NCI-H446 (cell line): ENCODE measurements at places on chromosomes 6 and 20.
A peak's percentile ranks its signal among the peaks of the same experiment; 100 is the strongest.

DNA sequence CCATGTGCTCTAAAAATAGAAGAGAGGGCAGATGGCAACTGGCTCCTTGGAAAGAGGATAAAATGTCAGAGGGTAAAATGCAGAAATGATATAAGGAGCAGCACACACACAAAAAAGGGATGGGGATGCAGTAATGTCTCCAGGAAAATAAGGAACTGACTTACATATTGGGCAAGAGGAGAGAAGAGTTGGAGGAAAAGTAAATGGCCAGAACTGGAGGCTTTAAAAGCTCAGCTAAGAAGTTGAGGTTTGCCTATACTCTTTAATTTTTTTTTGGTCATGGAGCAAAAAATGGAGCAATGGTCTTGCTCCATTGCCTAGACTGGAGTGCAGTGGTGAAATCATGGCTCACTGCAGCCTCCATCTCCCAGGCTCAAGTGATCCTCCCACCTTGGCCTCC lies 93.7 kb downstream of the SULF2 start:
- DNase-seq = no peak

DNA sequence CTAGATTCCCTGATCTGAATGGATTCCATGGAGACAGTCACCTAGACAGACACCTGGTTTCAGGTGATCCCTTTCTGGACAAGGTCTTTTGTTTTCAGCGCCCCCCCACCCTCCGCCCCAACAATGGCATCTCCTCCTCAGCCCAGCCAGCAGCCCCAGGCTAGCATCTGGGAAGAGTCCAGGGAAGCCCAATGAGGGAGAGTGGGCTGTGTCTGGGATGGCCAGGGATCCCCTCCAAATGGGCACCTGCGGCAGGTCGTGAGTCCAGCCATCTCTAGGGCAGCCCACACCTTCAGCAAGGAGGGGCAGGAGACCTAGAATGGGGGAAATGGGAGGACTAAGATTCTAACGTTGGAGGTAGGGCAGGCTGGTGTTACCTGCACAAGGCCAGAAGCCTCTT lies 1.2 kb upstream of the SLC24A3 start:
- no peak for DNase-seq

- DNase-seq = no peak
Measured at GRCh38 chr20:18832546-18833200, 19.1 kb downstream of the SCP2D1 start.

- peak; percentile 54 for DNase-seq
Measured at GRCh38 chr20:59455402-59456341, 148.7 kb upstream of the PHACTR3 start.

DNA sequence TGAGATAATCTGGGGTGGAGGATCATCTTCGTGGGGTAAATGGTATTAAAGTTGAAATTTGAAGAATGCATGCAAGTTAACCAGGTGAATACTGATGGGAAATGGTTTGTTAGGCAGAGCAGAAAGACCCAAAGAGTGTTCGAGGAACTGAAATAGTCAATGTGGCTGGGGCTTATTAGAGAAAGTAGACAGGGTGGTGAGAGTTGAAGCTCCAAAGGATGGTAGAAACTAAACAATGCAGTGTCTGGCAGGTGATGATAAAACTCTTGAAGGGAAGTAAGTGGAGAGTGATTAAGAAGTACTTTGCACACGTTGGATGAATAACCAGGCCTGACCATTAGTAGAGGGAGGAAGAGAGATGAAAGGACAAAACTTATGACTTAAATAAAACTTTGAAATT lies 39.8 kb upstream of the CENPW start:
- DNase-seq = no peak

DNA sequence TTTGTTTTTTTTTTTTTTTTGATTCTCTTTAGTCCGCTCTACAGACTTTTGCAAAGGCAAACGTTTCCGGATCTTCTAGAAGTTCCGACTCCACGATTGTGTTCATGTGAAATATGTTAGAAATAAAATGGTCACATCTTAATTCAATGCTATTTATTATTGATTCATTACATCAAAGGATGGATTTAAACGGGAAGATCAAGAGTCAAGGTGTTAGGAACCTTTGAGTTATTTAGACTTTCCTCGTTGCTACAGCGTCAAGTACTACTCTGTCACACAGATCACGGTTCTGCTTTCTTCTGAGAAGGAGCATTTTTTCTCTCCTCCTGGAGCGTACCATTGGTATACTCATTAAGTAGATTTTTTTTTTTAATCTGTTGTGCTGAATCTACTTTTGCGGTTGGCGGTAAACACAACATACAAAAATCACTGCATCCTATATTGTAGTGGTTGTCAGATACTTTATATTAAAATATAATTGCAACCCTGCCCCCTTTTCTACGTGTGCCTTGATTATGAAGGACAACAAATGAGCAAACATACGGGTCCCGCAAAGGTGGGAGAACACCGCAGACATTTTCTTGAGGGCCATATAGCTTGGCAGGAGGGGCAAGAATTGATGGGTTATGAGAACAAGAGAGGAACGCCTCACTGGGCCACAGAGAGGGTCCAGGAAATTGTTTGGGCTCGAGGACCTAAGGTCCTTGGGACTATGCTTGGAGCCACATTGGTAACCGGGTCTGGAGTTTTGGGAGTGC lies 17.5 kb downstream of the HMGN4 start:
- DNase-seq = no peak

DNA sequence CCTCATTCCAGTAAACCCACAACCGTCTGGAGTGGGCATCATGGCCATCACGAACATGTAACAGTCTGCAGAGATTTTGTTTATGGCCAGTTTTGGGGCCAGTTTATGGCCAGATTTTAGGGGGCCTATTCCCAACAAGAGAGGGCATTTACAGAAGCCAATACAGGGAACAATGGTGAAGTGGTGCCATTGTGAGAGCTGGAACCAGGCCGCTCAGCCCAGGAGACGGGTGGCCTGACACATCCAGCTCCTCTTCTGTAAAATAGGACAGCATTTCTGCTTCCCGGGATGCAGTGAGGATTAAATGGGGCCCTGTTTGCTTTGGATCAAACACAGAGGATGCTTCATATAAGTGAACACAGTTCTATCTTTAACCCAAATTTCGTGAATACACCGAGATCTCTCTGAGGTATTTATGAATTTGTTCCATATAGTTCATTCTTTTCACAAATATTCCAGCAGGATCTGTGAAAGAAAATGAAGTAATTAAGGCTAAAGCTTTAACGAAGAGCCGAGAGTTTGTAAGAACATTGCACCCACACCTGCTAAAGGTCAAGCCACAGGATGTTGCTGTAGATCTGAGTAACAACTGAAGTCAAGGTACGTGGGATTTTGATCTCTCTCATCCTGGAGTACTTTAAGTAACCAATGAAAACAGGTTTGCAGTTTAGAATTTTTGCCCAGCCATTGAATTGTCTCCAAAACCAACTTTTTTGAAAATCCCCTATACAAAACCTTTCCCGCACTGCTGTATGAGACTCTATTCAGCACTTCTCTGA lies 14.5 kb upstream of the SIRPG start:
- no peak for DNase-seq

- DNase-seq = no peak
Measured at GRCh38 chr6:83827050-83827449, 26.1 kb upstream of the RIPPLY2 start.

- no peak for DNase-seq
Measured at GRCh38 chr6:78909391-78909790, 42.0 kb downstream of the IRAK1BP1 start.

DNA sequence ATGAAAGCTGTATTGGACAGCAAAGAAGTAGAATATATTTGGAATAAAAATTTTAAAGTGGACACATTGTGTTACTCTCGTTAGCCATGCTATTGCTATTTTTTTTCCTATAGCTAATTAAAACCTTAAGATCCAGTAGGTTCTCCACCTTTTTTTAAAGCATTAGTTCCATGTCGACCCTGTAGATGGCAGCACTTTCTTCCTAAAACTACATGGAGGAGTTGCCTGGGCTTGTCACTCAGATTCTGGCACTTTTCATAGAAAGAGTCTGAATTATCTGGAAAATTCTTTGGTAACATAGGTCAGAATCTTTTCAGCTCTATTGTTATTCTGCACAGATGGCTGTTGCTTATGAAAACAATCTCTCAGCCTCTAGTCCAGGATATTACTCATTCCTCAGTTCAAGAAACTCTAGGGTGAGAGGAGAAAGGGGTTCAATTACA lies 42.0 kb upstream of the ESR1 start:
- peak; percentile 45 for DNase-seq

DNA sequence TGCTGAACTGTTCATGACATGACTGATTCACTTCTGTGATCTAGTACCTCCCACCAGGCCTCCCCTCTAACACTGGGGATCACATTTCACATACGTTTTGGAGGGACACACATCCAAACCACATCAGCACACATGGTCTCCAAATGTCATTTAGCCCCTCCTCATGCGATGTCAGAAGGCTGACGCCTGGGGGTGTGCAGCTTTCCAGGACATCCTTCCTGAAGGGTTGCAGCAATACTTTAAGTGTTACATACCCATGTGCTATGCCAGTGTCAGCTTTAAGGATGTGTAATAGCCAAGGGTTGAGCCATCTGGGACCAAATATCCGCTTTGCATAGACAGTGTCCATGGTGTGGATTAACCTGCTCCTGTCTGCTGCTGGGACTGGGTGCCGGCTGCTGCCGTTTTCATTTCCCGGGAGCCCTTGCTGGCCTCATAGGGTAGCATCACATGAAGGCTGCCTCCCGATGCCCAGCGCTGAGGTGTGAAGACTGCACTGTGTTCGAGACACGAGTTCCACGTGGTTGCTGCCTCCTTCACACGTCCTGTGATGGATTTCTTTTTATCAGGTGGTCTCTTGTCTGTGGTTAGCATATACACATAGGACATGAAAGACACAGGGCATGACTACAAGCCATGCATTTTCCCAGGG lies 219.0 kb downstream of the THBS2 start:
- no peak for DNase-seq

- peak; percentile 39 for DNase-seq
Measured at GRCh38 chr6:43992783-43993644, 134.2 kb downstream of the MRPL14 start.

GRCh38 chr6:111468329-111469012 lies 14.5 kb downstream of the REV3L start:
- no peak for DNase-seq

GRCh38 chr20:62816031-62816883 lies 593 bp upstream of the COL9A3 start:
- no peak for DNase-seq

DNA sequence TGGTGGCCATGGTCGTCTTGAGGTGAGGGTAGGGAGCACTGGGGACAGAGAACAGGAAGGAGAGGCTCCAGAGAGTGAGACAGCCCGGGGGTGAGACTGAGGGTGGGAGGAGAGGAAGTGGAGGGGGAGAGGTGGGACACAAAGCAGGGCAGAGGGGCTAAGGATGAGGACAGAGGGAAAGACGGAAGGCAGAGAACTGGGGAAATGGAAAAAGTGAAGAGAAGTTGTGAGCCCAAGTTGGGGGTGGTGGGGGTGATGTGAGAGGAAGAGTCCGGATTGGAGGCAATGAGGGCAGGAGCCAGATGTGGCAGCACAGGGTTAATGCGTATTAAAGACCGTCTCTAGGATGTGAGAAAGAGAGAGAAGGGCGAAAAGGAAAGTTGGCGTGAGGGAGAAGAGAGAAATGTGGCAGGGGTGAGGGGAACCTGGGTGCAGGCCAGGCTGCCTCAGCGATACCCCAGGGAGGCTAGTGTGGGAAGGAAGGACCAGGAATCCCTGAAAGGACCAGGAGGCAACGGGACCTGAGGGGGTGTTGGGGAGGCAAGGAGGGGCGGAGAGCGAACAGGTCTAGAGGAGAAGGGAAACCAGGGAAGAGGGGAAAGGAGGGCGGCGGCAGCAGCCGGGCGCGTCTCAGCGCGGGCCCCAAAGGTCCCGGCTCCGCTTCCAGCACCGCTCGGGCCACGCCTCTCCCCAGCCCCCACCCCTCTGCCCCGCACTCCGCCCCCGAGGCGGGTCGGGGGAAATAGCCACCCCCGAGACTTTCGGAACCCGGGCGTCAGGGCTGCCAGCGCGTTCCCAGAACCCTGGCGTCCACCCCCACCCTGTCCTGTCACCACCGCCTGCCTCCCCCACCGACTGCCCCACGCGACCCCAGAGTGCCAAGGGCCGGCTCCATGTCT lies at the start of gene PPP1R18:
TSS of gene PPP1R18 (minus strand) at position 637 of the 899 bp plus-strand sequence. CDS start at position 10, 627 bp downstream.
- peak; percentile 36 for DNase-seq

DNA sequence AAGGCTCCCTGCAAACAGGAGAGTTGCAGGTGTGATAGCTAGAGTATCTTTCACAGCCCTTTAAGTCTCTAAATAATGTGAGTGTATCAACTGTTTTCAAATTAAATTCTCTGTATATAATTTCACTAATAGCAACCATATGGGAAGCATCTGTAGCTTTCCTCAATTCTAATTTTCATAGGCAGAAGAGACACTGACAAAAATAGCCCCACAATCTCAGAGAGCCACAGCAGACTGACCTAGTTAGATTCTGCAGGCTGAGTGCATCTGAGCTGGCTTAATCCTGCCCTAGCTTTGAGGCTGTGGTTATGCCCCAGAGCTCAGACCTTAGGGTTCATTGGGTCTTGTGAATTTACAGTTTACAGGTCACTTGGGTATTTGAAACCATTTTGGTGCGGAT lies 63.9 kb downstream of the MAP7 start:
- DNase-seq = no peak

GRCh38 chr20:43863330-43863729 lies 51.3 kb upstream of the TOX2 start:
- DNase-seq = no peak

- no peak for DNase-seq
Measured at GRCh38 chr6:5838656-5839396, 167.9 kb downstream of the NRN1 start.

DNA sequence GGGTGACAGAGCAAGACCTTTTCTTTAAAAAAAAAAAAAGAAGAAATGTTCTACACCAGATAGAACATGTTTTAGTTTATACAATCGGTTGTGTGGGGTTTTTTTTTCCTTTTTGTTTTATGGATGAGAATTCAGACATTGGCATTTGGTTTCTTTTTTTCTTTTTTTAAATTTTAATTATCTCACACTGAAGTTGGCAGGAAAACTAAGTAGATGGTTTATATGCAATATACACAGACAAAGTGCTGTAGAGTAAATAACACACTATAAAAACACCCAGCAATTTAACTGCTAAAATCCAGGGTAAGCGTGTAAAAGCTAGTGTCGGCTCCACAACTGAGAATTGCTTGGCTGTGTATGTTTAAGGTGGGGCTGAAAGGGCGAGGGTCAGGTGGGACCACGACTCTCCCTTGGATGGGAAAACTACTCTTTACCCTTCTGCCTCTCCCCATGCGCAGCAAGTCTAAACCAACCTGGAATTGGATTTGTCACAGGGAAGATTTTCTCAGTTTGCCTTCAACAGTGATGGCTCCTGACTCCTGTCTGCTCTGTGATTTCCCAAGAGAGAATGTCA lies 147.1 kb upstream of the MARCKS start:
- DNase-seq = no peak

- no peak for DNase-seq
Measured at GRCh38 chr6:70657706-70658105, 10.0 kb upstream of the SMAP1 start.

DNA sequence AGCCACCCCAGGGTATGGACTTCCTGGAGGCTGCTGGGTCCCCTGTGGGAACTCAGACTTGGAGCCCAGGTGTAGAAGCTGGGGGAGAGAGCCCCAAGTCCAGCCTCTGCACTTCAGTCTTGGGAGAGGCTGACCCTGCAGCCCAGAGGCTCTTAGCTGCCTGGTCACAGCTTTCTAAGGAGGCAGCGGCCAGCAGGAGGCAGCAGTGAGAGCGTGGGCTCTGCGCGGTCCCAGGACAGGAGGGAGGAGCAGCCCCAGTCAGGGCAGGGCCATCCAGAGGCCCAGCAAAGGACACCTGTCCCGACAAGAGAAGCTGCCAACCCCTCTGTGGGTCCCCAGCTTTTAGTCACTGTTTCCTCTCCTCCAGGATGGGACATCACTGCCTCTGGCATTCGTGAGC lies 9.4 kb downstream of the TREML2 start:
- DNase-seq = peak; percentile 15
